ENCODE measurements at places on chromosomes 1 and 21.
A peak's percentile ranks its signal among the peaks of the same experiment; 100 is the strongest.

DNA sequence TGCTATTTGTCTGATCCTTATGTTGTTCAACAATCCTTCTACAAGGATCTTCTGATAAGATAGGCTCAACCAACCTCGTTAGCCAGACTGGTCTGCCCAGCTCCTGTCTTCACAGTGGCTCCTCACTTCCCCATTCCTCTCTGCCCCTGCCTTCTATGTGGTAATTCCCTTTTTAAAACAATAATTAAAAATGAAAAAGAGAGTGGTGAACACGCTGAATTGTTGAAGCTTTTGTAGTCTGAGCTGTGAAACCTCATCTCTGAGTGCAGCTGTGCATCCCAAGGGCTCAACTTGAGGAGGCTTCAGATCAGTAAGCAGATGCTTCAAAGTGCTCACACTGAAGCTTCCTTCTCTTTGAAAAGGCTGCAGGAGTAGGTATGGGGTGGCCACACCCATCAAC lies 70.7 kb upstream of the JUN start:
- DNase-seq, result no peak

DNA sequence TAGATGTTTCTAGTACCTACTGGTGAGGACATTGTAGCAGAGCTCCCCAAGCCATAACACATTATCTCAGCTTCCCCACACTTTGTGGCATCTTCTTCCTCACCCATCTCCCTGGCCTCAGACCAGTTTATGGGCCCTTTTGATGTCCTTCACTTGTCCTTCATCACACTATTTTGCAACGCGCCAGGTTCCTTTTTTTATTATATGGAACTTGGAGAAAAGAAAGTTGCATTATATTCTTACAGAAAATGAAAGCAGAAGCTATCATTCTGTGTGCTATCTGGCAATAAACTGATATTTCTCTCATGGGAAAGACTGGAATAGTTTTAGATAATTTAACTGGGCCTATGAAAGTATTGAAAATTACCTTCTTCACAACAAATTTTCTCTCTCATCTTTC lies 196.9 kb upstream of the ETV3 start:
- DNase-seq, result no peak

GRCh38 chr1:9294405-9294773 lies 1.7 kb downstream of the SPSB1 start:
- peak; percentile 93 for DNase-seq

DNA sequence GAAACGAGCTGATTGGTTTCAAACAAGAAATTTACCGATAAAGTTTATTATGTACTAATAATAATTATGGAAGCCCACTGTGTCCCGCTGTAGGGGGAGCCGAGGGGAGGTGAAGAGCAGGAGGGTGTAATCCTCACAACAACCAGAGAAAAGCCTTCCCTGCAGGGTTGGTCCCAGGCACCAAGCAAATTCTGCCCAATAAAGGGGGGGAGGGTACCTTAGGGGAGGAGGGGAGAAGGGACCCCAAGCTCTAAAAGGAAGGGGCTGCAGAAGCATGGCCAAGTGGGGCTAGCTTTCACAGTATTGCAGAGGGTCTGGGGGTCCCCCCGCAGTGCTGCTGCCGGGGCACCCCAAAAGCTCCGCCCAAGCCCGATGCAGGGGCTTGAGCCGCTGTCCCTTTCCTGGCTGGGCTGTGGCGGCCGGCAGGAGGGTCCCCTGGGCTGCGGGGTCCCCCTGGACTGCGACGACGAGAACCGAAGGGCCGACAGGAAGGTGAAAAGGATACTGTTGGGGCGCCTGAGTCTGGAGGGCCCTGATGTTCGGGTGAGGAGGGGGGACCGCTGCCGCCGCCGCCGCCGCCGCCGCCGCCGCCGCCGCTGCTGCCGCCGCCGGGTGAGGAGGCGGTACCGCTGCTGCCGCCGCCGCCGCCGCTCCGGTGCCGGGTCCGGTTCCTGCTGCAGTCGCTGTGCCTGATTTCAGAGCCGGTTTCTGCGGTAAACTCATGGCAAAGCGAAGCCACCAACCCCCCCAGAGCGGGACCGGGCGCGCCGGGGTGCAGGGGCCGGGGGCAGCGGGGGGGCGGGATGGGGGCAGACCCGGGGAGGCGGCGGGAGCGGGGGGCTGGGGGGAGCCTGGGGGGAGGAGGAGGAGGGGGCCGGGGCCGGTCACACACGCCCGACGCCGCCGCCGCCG lies 771 bp downstream of the EIF4G3 start:
- peak; percentile 12 for DNase-seq

DNA sequence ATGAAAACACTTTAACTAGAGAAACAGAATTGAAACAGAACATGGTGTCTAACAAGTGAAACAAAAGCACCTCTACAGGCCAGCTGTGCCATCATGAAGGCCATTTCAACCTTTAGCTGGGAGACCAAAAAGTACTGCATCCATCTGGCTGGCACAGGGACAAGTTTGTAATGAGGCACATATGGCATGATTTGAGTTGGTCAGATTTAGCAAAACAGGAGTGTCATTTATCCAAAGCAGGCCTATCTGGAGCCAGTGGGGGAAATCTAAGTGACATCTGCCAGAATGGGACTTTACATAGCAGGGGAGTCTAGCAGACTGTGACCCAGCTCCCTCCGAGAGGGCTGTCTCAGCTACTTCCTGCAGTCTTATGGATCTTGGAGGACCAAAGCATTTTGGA lies 51.9 kb downstream of the DNTTIP2 start:
- DNase-seq, result no peak

- DNase-seq, result peak; percentile 76
Observed at GRCh38 chr1:21077085-21077484, 99.6 kb downstream of the EIF4G3 start.

- DNase-seq, result no peak
Observed at GRCh38 chr21:17699524-17700189, 87.0 kb upstream of the BTG3 start.

DNA sequence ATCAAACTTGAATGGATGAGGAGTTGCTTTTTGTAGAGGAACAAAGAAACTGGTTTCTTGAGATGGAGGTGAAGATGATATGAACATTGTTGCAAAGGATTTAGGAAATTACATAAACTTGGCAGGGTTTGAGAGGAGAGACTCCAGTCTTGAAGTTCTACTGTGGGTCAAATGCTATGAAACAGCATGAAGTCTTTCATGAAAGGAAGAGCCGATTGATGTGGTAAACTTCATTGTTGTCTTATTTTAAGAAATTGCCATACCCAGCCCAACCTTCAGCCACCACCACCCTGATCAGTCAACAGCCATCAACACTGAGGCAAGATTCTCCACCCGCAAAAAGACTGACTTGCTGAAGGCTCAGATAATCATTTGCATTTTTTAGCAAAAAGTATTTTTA lies 52.2 kb downstream of the SIPA1L2 start:
- no peak for DNase-seq

GRCh38 chr1:245887829-245888228 lies 619.2 kb downstream of the SMYD3 start:
- DNase-seq, result no peak

GRCh38 chr1:175211656-175212055 lies 19.1 kb upstream of the KIAA0040 start:
- DNase-seq, result no peak

DNA sequence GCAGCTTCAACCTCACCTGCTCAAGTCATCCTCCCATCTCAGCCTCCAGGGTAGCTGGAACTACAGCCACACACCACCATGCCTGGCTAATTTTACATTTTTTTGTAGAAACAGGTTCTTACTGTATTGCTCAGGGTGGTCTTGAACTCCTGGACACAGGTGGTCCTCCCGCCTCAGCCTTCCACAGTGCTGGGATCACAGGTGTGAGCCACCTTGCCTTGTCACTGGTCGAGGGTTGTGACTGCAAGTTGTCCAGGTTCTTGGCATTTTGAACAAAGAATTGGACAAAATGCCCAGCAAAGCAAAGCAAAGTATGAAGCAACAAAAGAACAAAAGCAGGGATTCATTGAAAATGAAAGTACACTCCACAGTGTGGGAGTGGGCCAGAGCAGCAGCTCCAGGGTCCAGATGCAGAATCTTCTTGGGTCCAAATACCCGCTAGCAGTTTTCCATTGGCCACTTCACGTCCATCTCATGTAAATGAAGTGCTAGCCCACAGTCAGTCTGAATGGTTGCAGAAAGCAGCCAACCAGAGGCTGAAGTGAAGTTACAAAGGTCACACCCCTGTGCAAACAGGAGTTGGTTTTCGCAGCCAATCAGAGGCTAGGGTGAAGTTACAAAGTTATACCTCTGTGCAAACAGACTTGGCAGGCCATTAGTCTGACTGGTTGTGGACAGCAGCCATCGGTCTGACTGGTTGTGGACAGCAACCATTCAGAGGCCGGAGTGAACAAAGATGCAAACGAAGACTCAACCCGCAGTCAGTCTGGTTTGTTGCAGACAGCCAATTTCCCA lies 109.5 kb upstream of the KIF26B start:
- no peak for DNase-seq

DNA sequence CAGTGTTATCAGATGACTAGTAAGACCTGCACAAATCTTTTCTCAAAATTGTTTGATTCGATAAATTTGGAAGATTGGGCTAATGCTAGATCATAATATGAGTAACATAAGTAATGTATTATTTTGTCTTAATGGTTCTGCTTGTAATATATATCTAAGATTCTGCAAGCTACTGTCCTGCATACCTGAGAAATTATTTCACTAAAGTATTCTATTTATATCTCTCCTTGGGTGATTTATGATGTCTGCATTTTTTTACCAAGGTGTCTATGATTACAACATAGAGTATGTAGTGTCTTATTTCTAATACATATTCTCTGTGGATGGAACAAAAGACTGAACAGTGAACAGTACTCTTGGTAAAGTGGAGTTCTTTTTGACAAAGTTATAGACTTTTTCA lies 166.6 kb downstream of the CLEC20A start:
- peak; percentile 33 for DNase-seq

GRCh38 chr1:15168479-15168878 lies 14.9 kb downstream of the TMEM51 start:
- peak; percentile 92 for DNase-seq

DNA sequence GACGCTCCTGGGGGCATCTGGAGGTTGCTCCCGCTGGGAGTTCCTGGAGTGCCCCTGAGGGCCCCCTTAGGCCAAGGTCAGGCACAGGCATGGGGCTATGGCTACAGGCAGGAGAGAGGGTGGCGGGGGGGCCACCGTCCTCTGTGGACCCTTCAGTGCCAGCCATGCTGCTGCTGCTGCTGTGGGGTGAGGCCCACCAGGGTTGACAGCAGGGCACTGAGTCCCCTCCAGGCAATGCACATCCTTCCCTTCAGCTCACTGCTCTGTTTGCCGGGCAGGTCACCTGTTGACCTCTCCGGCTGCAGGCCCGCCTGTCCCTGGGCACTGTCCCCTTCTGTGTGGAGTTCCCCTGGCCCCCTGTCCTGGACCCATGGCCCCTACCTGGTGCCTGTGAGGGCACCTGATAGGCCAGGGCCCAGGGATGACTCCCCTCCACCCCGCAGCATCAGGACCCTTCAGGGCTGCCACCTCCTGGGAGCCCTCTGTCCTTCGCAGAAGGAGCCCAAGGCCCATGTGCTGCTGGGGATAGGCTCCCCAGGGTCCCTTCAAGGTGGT lies 34.1 kb upstream of the ADARB1 start:
- DNase-seq, result no peak

DNA sequence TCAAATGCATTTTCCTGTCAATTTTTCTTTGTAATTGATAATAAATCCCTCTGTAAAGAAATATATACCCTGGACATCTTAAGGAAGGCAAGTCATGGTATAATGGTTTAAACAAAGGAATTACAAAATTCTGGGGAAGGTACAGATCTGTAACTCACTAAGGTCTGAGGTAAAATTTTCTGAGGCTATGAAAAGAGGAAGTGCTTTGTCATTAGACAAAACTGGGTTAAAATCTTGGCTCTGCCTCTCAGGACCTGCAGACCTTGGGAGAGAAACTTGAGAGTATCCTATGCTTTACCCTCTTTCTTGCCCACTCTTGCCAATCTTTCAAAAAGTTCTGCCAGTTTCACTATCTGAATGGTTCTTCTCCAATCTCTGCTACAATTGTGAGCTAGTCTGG lies 26.8 kb upstream of the BEND5 start:
- DNase-seq, result no peak

DNA sequence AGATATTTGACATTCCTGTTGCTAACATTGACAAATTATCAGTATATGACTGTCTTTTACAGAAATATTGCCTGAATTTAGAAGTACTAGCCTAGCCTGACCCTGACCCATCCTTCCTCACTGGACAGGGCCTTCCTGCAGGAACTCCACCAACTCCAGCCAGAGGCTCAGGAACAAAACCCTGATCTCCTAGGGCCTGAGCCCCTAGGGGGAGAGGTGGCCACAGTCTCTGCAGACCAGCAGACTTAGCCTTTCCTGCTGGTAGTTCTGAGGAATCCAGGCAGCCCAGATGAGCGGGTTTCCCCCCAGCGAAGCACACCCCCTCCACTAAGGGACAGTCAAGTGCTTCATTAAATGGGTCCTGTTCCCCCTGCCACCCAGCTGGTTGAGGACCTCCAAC lies 44.3 kb upstream of the LRIF1 start:
- DNase-seq, result no peak

- peak; percentile 65 for DNase-seq
Observed at GRCh38 chr1:1230656-1231399, 973 bp downstream of the SDF4 start.

GRCh38 chr1:38210895-38211177 lies 164.2 kb upstream of the POU3F1 start:
- DNase-seq, result no peak

- DNase-seq, result peak; percentile 25
Observed at GRCh38 chr1:114758256-114758832, 560 bp upstream of the CSDE1 start.

DNA sequence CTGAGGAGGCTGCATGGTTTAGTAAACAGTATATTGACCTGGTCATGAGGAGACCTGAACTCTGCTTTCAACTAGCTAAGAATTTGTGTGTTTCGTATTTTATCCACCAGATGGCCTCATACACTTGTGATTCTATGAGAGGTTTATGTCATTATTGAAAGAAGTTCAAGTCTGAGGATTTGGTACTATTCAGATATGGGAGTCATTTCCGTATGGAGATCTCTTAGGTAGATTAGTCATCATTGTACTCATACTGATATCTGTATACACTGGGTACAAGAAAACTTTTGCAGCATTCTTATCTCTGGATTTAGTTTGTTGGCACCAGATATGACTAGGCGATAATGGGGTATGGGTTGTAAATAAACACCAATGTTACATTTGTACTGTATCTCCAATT lies 26.6 kb downstream of the ATF6 start:
- DNase-seq, result peak; percentile 90

GRCh38 chr1:13699510-13699909 lies 478 bp upstream of the PRDM2 start:
- peak; percentile 13 for DNase-seq

- DNase-seq, result no peak
Observed at GRCh38 chr1:76292418-76293184, 218.1 kb downstream of the ST6GALNAC3 start.

GRCh38 chr1:155077346-155077745 lies 1.3 kb upstream of the EFNA3 start:
- no peak for DNase-seq
